ENCODE measurements at places on chromosomes 4 and X.

DNA sequence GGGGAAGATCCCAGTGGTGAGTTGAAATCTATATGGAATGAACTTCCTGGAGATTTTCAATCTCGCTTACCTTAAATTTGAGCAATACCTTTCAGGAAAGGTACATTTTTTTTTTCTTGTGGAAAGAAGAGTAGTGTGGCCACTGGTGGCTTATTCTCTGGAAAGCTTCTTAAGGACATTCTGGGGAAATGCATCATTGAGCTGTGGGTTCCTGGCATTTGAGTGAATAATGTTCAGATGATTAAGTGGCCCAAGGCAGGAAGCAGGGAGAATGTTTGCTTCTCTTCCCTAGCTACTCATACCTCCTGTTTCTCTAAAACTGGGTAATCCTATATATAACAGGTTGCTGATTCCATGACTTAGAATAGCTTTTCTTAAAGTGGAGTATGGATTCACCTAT lies 31.8 kb downstream of the STAG2 start:
- DNase-seq = no peak

DNA sequence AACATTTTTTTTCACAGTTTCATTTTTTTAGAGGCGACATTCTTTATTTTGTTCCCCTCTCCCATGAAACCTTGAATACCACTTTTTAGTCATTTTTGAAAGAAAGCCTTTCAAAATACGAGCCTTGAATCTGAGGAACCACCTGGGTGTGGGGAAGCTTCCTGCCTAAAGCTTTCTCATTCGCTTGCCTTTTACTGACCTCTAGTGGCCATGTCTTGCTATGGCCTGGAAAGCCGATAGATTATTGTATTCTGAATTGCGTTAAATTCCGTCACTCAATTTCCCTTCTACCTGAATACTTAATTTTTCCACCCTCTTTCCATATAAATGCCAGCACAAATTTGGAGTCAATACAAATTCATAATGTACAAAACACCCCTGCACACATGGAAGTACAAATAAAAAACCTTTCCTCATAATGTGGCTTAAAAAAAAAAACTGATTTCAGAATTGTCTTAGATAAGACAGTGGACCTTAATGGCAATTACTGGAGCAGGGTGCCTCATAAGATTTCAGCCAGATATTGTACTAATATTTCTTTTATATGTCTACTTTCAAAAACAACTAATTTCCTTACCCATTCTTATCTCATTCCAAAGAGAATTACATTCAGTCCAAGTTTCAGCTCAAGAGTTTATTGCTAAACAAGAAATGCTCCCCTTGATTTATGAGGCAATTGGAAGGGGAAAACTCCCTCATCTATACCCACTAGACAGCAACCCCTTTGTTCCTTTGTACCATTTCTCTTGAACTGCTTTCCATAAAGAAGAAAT lies 217.9 kb downstream of the CENPC start:
- DNase-seq = no peak

- no peak for DNase-seq
Observed at GRCh38 chr4:109977854-109978501, 65.3 kb downstream of the EGF start.

DNA sequence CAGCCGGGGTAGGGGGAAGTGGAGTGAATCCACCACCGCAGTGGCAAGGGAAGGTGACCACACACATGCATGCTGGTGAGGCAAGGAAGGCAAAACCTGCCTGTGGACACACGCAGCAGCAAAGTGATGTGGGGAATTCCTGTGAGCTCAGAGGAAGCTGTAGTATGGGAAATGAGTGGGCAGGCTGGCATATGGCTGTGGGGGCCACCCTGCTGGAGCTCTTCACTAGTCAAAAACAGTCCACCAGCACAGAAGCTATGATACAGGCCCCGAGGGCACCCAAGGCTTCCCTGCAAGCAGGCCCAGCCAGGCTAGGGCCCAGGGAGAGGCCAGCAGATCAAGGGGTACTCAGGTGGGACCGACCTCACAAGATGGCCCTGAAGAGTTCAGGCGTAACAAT lies 239.1 kb downstream of the CHM start:
- no peak for DNase-seq

GRCh38 chr4:165308606-165309005 lies 18.9 kb upstream of the MSMO1 start:
- DNase-seq = no peak

DNA sequence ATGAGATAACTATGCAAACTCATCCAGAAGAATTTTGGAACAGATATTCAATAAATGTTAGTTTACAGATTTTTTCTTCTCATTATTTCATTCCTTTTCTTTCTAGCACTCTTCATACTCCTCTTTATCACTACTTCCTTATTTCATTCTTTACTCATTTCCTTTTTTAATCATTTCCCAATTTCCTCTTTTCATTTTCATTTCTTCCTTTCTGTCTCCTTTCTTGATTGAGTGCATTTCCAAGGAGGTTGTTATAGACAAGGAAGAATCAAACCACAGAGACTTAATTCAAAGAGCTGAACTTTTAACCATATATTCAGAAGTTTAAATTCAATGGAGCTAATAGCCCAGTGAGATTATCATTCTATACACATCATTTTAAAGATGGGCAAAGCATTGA lies 600.7 kb downstream of the ARAP2 start:
- DNase-seq = no peak

DNA sequence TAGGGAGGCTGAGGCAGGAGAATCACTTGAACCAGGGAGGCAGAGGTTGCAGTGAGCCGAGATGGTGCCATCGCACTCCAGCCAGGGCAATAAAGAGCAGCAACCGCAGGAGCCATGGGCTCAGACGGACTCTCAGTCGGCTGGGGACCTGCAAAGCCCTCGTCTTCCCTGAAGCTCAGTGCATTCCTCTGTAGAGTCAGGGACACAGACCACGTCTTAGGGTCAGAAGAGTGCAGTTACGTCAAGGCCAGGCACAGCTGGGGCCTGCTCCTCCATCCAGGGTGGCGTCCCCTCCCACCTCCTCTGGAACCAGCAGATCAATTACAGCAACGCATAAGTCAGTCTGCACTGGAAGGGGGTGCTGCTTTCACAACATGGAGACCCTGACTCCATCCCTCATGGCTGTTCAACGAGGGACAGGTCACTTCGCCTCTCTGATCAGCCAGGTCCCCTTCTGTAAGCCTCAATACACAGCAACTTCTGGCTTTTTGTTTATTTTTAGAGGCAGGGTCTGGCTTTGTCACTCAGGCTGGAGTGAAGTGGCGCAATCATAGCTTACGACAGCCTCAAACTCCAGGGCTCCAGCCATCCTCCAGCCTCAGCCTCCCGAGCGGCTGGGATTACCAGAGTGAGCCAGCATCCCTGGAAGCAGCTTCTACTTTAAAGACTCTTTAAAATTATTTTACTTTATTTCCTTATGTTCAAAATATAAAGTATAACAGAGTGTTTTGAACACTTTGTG lies 76.4 kb downstream of the ZFYVE28 start:
- DNase-seq = no peak

GRCh38 chr4:108775921-108776320 lies 13.1 kb upstream of the ETNPPL start:
- no peak for DNase-seq

- no peak for DNase-seq
Observed at GRCh38 chrX:70476934-70477733, 32.5 kb downstream of the DLG3 start.

DNA sequence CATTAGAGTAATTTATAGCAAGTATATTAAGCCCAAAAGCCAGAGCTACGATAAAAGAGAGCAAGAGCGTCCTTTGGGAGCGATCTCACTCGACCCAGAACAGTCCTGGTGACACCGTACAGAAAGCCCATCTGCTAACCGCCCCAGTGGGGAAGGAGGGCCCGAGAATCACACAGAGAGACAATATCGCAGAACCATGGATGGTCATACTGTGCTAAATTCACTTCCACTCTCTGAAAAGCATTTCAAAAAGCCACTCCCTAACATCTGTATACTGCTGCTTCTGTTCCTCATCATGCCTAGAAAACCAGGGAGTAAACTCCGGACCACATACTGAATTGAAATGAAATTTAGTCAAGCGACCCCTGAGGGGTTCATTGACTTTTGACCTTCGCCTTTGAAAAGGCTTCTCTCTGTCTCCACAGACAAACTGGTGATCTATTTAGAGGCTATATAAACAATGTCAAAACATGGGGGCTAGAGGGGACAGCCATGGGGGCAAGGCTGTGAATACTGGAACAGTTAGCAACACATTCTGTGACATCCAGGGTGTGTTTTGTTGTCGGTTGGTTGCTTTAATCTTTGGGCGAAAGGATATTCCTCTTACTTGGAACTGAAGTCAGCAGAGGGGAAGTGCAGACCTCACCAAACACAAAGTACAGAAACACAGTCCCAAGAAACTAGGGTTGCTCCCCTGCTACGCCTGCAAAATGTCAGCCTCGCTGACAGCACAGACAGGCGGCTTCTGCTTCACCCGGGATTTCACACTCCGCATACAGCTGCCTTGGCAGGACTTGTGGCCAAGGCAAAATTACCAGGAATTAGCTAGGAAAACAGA lies 129.0 kb upstream of the RASGEF1B start:
- no peak for DNase-seq

GRCh38 chr4:107578321-107578720 lies 141.7 kb downstream of the PAPSS1 start:
- DNase-seq = no peak

DNA sequence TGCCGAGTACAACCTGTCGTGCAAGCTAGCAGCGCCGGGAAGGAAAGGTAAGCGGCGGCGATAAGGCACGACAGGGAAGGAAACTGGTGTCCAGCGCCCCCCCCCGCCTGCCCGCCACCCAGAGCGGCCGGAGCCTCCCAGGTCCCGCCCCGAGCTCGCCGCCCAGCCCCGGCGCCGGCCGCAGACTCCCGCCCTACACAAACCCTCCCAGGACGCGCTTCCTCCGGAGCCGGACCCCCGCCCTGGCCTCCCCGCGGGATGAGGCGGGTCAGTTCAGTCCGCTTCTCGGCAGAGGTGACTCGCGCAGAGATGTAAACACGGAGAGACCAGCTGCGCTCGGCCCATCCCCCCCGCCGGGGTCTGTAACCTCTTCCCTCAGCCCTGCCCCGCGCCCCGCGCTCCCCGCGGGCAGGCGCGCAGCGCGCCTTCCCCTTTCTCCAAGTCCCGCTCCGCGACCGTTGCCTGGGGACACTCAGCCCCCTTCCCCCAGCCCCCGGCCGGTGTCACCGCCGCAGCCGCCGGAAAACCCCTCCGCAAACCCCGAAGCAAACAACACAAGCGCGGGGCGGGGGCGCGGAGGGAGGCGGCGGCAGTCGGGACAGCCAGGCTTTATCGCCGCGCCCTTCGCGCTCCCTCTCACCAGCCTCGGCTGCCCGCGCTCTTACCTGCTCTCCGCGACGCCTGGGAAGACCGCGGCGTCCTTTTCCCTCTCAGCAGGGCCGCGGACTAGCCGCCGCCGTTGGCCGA lies 543 bp downstream of the ELF2 start:
- DNase-seq = peak; percentile 52

- no peak for DNase-seq
Observed at GRCh38 chr4:60588556-60588955, 611.6 kb upstream of the ADGRL3 start.

- DNase-seq = peak; percentile 65
Observed at GRCh38 chrX:39855748-39856129, 242.0 kb downstream of the BCOR start.

DNA sequence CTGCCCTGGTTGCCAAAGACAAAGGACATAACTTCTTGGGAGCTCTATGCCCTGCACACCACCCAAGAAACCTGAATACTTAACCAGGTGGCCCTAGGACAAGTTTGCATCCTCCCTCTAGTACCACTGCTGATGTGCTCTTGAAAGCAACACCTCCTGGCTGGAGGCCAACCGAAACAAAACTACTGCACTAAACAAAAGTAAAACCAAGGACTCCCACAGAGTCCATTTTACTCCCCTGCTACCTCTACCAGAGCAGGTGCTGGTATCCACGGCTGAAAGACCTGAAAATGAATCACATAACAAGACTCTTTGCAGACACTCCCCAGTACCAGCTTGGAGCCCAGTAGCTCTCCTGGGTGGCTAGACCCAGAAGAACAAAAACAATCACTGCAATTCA lies 941.8 kb downstream of the RAPGEF2 start:
- no peak for DNase-seq

DNA sequence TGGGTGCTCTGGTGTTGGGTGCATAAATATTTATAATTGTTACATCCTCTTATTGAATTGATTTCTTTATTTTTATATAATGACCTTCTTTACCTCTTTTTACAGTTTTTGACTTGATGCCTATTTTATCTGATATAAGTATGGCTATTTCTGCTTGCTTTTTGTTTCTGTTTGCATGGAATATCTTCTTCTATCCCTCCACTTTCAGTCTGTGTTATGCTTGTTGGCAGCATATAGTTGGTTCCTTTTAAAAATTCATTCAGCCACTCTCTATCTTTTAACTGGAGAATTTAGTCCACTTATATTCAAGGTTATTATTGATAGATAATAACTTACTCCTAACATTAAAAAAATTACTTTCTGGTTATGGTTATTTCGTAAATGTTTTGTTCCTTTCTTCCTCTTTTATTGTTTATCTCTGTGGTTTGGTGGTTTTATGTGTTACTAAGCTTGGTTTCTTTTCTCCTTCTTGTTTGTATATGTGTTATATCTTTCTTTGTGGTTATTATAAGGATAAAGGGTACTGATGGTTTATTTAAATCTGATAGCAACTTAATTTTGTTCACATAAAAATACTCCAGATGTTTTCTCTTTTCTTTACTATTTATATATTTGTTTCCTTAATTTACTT lies 69.5 kb downstream of the IL15 start:
- DNase-seq = no peak

GRCh38 chr4:122577808-122578781 lies 42.8 kb downstream of the IL21 start:
- DNase-seq = peak; percentile 41

DNA sequence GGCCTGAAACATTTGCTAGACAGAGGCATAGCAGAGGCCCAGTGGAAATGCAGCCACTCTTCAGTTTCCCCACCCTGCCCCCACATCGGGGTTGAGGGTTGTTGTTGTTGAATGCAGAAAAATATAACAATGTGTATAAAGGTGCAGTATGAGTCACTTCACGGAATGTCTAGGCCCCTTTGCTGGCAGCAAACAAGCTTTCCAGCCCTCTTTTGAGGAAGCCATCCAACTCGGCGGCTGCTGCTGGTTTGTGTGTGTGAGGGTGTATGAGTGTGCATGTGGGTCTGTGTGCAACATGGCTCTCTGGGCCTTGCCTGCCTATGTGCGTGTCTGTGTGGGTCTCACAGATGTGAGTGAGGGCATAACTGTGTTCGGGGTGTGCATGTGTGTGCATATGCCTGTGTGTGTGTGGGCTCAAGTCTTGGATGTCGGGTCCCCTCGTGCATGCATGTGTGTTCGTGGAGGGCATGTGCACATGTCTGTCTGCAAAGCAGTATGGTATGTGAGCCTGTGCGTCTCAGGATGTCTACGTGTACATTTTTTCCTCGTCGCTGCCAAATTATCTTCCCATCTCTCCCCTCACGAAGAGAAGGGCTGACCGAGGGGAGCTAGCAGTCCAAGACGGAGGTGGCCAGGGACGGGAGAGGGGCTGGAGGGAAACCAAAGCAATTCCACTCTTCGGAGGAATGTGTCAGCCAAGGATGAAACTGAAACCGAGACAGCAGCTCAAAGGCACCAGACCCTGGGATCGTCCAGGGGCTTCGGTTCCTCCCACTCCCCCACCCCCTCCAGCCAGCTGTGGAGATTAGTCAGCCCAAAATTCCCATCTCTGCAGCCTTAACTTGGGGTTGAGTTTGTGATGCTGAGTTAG lies 8.4 kb upstream of the ELF4 start:
- no peak for DNase-seq

- no peak for DNase-seq
Observed at GRCh38 chr4:38842994-38843393, 13.6 kb downstream of the TLR6 start.

- DNase-seq = no peak
Observed at GRCh38 chr4:147780137-147780777, 48.4 kb downstream of the ARHGAP10 start.

- no peak for DNase-seq
Observed at GRCh38 chr4:179671609-179672008, 2229.4 kb upstream of the AGA start.
